ENCODE measurements at places on chromosomes 16 and 17. TPM values are rescaled to one million over a fixed set of nuclear protein-coding genes. Genes with fewer than 3 reads are reported as not detected.

DNA sequence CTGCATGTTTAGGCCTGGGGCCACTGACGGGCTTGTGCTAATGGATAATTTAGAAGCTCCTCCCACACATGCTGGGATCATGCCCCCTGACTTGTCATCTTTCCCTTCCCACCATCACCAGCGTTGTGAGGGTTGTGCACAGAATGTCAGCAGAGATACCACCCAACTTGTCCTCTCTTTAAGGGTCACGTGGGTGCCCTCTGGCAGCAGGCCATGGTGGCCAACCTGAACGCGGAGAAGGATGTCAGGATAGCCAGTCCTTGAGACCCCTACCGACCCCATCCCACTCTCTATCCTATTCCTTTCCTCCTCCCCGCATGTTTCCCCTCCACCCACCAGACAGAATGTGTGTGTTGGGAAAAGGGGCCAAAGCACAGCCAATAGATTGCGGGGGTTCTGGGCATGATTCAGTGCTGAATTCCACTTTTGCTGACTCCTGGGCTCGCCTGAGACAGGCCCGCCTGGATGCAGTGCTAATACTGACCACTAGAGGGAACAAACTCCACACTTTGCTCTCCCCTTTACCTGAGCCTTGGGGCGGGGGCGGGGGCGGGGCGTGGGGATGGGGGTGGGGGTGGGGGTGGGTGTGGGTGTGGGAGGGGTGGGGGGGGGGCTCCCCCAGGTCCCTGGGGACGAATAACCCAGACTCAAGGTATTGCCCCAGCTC is at the start of gene GH2:
Gene GH2 (minus strand): TSS at position 10 of the 667 bp plus-strand sequence. CDS start 143 bp downstream, outside the sequence.
- DNase-seq, result peak; percentile 14

DNA sequence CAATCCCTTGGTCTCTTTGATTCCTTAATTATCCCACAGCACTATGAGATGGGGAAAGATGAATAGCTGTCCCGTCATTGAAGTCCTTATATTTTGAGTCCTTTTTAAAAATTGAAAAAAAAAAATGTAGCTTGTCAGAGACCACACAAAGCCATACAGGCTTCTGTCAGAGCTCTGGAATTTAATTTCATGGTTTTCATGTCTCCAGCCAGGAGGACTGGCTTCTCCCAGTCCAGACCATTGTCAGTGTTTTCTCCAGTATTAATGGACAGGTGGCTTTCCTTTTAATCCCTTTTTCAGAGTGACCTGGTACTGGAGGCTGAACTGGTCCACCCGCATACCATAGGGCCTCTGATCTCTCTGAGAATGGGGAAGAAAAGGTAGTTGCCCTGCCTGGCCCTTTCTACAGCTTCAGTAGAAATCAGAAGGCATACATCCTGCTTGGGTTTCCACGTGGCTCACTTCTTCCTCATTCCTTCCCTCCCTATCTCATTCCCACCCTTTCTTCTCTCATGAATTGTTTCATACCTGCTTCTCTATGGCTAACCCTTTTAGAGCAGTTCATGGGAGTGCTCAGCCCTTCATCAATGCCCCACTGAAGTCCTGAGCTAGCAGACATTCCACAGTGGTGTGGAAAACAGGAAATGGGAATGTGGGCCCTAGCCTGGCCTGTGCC is 29.1 kb downstream of the TRIM16 start:
- peak; percentile 75 for DNase-seq

The CLDN9 gene
- total RNA-seq, result not detected

- no peak for DNase-seq
Observed at GRCh38 chr16:13829697-13830299, 90.2 kb upstream of the ERCC4 start.

The PPY gene
- total RNA-seq, result not detected

The ADAP2 gene
- total RNA-seq, result 0.65 TPM

DNA sequence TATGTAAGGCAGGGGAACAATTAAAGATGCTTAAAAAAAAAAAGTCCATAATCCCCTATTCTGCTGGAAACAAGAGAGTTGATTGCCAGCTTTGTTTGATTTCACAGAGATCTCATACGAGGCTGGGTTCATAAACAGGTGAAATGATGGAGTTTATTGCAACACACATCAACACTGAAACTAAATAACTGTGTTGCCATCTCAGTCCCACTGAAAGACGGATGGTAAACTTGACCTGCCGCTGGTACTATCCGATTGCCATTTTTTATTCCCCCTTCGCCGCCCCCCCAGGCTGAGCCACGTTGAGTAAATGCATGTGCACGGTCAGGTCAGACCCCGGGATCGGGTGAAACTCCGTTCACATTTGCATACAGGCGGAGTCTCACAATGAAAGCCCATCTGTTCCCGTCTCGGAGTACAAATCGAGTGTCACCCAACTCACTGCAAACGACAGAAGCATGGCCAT is 119.2 kb downstream of the SKAP1 start:
- no peak for DNase-seq

- DNase-seq, result no peak
Observed at GRCh38 chr16:84449156-84450140, 55.0 kb downstream of the MEAK7 start.

DNA sequence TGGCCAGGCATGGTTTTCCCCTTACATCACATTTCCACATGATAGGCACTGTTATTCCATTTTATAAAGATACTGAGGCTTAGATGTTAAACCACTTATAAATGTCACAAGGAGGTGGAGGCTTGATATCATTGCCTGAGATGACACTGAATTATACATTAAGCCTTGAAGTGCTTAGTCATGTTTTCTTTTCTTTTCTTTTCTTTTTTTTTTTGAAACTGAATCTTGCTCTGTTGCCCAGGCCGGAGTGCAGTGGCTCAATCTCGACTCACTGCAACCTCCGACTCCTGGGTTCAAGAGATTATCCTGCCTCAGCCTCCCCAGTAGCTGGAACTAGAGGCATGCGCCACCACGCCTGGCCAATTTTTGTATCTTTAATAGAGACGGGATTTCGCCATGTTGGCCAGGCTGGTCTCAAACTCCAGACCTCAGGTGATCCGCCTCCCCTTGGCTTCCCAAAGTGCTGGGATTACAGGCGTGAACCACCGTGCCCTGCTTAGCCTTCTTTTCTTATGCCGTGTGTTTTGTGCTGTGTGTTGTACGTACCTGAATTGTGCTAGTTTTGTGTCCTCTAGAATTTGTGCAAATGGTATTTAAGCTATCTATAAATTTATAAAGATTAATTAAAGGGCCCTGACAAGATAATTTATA is 1.2 kb downstream of the DNAJA3 start:
- no peak for DNase-seq

DNA sequence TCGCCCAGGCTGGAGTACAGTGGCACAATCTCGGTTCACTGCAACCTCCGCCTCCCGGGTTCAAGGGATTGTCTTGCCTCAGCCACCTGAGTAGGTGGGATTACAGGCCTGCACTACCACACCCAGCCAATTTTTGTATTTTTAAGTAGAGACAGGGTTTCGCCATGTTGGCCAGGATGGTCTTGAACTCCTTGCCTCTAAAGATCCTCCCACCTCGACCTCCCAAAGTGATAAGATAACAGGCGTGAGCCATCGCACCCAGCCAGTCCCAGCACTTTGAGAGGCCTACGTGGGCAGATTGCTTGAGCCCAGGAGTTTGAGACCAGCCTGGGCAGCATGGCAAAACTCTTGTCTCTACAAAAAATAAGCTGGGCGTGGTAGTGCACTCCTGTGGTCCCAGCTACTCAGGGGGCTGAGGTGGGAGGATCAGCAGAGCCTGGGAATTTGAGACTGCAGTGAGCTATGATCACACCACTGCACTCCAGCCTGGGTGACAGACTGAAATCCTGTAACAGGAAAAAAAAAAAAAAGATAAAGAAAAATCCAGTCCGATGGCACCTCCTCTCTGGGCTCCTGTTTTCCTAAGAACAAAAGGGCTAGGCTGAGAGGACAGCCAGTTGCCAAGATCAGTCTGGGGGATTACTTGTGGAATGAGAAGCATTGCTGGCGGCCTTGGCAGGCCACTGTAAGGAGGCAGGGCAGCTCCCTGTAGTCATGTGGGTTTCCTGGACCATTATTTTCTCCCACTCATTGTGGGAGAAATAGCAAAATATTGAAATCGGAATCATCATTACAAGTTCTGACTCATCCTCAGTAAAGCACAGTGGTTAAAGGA is 3.0 kb upstream of the PIPOX start:
- peak; percentile 57 for DNase-seq

DNA sequence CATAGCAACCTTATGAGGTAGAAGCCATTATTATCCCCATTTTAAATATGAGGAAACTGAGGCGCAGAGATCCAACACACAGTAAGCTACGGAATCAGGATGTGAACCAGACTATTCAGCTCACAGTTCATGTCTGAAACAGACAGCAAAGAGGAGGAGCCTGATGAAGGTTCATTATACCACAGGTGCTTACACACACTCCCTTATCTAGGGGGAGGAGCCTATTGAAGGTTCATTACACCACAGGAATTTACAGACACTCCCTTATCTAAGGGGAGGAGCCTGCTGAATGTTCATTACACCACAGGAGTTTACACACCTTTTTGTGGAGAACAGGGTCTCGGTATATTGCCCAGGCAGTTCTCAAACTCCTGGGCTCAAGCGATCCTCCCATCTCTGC is 21.9 kb downstream of the C16orf95 start:
- peak; percentile 48 for DNase-seq

The MT4 gene
- not detected for total RNA-seq

DNA sequence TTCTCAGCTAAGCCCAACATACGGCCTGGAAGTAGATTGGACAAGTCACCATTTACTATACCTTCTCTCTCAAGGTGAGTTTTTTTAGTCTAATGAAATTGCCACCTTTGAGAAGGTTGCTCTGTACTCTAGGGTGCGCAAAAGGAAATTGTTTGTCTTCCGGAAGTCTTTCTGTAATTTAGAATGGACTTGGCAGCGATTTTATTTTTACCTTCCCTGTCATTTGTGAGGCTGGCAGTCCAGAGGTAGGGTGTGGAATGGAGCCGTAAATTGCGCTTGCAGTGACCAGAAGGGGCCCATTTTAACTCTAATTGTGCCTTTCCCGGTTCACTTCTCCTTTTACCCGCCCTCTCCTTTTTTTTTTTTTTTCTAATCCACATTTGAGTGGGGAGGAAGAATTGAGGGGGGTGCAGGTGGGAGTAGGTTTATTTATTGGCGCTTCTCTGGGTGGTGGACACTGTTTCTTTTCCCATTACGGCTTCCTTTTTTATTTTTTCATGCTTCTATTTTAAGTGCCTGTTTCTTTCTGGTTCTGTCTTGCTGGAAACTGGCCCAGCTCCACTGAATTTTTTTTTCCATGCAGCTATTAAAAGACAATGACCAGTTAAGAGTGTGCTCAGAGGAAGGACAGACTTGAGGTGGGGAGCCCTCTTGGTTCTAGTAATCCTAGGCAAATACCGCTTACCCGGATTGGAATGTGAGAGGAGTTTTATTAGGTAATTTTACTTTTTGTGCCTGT is 89.7 kb upstream of the CLEC18A start:
- DNase-seq, result no peak

The KARS1 gene
- total RNA-seq, result 193 TPM

DNA sequence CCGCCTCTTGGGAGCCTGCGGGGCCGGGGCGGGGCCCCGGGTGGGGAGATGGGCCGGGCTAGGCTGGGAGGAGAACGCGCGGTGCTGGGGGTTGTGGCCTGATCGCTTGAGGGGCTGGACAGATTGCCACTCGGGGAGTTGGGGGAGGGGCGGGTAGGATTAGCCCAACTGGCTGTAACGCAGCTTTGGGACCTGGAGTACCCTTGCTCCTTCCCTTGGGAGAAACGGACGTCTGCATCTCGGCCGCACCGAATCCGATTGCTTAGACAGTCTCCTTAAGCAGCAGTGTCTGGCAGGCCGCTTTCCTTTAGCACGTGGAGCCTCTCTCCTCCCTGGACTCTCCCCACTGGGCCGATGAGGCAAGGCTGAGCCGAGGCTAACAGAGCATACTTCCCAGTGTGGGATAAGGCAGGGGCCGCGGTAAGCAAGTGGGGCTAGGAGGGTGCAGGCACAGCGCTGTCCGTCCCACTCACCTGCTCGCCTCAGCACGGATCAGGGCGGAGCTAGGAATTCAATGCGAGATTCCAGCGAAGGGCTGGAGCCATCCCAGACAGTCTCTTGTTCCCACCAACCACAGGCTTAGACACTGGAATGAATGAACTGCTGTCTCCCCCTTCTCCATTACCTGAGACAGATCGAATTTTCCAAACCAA is 540 bp upstream of the ACLY start:
- peak; percentile 64 for DNase-seq

The SLC16A5 gene
- 3.4 TPM for total RNA-seq

DNA sequence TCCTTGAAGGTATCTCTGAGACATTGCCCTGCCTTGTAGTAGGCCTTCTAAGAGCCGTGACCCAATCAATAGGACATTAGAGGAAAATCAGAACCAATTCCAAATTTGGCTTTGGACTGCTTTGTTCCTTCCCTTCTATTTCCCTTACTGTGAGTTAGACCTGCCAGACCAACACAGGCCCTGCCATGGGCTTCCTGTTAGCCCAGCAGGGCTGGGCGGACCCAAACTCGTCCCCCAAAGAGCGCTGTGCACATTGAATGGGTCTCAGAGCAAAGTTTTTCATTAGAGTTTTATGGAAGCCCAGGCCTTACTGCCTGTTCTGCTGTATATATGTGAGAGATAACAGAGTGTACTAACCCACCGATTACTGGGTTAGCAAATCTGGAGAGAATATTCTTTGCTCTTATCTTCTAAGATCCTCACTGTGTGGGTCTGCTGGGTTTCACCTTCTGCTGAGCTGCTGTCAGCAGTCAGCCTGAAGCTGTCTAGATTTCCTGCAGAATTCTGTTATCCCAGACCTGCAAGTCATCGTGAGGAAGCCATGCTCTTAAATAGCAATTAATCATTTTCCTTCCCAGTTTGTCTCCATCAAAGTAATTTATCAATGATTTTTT is 5.7 kb downstream of the ARHGAP44 start:
- DNase-seq, result no peak

- DNase-seq, result no peak
Observed at GRCh38 chr17:56175299-56175955, 22.2 kb downstream of the ANKFN1 start.

DNA sequence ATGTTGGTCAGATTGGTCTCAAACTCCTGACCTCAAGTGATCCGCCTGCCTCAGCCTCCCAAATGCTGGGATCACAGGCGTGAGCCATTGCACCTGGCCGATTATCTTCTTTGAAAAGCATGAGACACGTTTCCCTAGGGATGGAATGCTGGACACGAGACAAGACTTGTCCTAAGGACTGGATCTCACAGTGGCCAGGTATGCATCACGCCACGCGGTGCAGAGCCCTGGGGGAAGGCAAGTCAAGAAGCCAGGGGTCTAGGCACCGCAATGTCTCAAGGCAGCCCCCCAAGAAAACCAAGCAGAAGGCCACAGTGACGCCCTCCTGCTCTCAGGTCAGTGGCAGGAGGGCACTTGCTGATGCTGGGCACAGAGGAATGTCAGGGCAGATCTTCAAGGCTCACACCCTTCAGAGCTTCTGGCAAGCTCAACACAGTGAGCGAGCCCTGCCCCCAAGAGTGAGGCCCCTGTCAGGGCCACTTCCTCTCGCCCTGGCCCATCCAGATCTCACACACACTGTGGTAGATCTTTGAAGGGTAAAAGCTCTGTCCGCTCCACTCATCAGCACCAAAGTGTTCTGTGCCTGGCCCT is 134.7 kb downstream of the ZNF778 start:
- DNase-seq, result peak; percentile 74

Measured in foreskin keratinocyte (primary cell).